Prostate gland (tissue), 2 donors: ENCODE measurements at places on chromosomes 2 and 18.

GRCh38 chr2:196966061-196966460 is 39.6 kb upstream of the PGAP1 start:
- DNase-seq = no peak

GRCh38 chr2:85889627-85890281 is 964 bp upstream of the ST3GAL5 start:
- no peak for DNase-seq

- DNase-seq = no peak
Measured at GRCh38 chr2:72946466-72946865, 29.1 kb downstream of the EMX1 start.

- no peak for DNase-seq
Measured at GRCh38 chr2:150339282-150339681, 148.2 kb downstream of the RND3 start.

- DNase-seq = no peak
Measured at GRCh38 chr18:48813321-48813720, 137.4 kb downstream of the SMAD7 start.

GRCh38 chr2:5520463-5520972 is 171.7 kb upstream of the SOX11 start:
- no peak for DNase-seq

GRCh38 chr2:176395273-176395854 is 126.1 kb downstream of the MTX2 start:
- no peak for DNase-seq

- no peak for DNase-seq
Measured at GRCh38 chr2:23691565-23691964, 235.4 kb downstream of the ATAD2B start.

DNA sequence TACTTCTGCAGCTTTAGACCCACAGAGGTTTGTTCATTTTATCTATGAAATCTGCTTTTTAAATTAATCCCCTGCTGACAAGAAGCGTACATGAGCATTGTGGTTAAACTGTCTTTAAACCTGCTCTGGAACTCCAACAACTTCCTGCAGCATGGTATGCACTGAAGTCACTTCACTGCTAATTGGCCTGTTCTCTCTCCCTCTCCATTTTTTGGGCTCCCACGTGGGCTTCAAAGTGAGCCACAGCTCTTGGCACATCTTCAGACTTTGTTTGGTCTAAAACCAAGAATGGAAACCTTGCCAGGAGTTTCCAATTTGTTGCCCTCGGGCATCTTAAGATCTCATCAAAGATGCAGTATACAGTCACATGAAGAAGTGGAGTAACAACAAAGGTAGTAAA is 311.4 kb downstream of the LRRTM1 start:
- no peak for DNase-seq

DNA sequence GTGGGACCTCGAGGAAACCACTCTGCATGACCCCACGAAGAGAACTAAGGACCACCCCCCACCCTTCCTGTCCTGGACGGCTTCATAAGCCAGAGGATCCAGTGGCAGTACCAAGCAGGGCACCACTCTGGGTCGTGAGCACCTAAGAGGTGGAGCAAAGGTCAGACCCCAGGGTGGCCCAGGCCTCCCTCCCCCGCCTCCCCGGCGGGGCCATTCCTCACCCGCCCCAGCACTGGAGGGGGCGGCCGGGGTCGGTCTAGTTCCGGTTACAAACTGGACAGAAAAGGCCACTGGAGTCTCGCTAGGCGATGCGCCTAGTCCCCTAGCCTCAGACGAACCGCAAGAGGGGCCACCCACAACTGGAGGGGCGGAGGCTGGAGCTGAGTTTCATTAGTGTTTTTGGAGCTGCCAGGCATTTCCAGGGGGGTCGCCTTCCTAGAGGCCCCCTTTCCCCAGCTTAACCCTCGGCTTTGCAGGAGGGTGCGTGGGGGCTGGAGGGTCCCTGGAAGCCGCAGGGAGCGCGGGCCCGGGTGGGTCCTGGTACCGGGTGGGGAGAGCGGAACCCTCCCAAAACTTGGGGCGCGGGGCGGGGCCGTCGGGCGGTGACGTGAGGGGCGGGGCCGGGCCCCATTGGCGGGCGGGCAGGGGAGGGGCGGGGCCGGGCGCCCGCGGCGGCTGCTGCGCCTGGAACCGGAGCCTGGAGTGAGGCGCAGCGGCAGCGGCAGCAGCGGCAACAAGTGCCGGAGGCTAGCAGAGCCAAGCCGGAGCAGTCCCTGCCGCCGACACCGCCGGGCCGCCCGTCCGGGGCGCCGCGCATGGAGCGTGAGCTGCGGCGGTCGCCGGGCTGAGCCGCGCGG is at the start of gene B3GNT2:
B3GNT2 (plus strand) TSS at position 695 of the 857 bp plus-strand sequence. CDS start 26,106 bp downstream, outside the sequence.
- peak; percentile 80 for DNase-seq

DNA sequence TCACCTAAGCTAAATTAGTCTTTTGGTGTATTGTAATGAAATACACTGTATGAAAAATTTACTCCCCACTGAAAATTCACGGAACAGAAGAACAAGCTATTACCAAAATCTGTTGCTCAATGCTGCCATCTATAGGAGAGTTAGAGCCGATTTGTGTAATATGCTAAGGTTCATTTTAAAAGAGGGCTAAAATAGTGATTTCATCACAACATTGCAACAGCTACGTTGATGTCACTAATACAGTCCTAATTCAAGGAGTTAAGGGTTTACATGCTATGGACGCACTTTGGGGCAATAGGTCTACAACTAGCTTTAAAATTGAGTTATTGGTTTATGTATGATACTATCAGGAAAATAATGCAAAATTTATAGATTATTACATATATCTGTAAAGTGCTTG is 3.0 kb upstream of the IRS1 start:
- peak; percentile 44 for DNase-seq

GRCh38 chr2:240411261-240412160 is 24.0 kb upstream of the GPC1 start:
- no peak for DNase-seq

GRCh38 chr2:68196120-68196716 is 38.5 kb downstream of the PNO1 start:
- peak; percentile 25 for DNase-seq

DNA sequence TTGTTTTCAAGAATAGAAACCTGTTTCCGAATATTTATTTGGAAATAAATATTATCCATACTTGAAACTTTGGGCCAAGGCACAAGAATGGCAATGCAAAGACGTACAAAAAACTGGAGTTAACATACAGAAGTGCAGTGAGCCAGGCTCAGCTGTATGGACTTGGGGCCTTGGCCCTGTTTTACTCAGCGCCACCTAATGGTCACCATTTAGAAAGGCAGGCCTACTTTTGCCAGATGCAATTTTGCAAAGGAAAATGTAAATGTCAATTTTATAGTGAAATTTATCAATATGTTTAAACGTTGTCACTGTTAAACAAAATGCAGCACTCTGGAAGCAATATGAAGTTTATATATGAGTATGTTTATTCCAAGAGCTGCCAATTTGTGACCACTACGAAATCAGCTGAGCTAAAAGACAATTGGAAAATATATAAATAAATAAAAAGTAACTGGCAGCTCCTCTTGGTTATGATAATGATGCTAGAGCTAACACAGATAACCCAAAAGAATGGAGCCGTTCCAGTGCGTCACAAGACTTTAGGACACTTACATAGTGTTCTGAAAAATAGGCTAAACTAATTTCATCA is 155.0 kb downstream of the ARHGAP15 start:
- DNase-seq = no peak

DNA sequence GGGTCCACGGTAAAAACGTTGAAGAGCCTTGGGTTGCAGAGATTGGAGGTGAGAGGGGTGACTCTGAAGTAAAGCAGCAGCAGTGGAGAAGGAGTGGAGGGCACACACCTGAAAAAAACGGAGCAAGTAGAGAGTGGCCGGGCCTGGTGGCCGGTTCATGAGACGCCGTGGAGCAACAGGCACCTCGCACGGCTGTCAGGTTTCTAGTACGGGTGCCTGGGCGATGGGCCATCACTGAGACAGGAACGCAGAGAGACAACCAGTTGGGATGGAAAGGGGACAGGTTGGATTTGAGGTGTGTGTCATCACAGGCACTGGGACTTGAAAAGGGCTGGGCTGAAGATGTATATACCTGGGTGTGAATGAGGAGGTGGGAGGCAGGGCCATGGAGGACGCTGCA is 104.2 kb downstream of the MTCL1 start:
- DNase-seq = no peak

- DNase-seq = no peak
Measured at GRCh38 chr2:148967578-148967977, 70.9 kb upstream of the LYPD6B start.

DNA sequence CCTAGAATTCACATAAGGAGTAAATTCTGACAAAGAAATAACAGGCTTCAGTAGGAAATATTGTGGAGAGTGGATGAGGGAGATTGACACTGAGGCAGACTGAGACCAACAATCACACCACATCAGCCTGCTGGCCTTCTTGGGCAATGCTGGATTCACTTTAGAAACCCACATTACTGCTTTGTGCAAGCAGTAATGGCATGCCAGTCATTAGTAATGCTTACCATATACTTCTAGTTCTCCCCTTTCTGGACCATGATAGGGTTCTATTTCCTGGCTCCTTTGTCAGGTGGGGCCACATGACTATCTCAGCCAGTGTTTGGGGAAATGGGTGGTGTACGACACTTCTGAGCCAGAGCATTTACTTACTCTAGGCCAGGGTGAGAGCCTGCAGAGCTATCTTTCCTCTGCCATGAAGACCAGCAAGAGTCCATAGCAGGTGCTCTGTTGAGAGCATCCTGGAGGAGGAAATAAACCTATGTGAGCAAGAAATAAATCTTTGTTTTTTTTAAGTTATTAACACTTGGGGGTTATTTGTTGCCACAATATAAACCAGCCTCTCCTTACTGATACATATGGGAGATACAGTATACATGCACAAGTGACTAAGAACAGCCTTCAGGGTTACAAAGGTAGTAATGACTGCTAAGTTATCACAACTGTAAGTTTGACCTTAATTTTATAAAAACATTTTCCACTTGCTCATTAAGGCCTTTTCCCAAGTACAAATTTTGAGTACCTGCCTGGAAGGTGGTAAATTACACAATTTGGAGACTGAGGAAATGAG is 89.3 kb upstream of the TANK start:
- DNase-seq = no peak

DNA sequence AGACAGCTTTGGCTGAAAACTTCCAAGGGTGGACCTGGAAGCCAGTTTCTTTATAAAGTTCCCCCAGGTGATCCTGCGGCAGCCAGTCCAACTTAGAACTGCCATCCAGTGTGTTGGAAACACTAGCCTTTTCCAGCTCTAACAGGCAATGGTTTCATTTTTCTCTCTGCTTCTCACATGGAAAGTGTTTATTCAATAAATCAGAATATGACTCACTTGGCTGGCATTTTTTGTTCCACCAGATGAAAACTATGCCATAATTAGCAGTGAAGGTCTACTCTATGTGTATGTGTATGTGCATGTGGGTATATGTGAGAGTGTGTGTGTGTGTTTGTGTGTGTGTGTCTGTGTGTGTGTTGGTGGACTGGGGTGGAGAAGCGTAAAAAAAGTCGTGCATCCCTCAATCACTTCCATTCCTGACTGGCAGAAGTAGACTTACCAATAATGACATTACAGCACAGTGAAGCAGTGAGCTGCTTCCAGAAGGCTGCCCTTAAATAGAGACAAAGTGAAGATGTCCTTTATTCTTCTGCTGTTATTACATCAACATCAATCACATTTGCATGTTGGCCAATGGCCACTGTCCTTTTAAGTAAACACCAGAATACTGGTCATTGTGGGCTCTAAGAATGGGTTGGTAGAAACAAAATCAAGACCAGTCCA is 90.9 kb upstream of the SETBP1 start:
- DNase-seq = peak; percentile 8

- peak; percentile 16 for DNase-seq
Measured at GRCh38 chr2:191150600-191151330, at the start of gene STAT4. STAT4 (minus strand) TSS chr2:191150994; CDS start chr2:191148203, 2,791 bp downstream.

- DNase-seq = no peak
Measured at GRCh38 chr2:47313141-47313691, 89.7 kb upstream of the MSH2 start.

DNA sequence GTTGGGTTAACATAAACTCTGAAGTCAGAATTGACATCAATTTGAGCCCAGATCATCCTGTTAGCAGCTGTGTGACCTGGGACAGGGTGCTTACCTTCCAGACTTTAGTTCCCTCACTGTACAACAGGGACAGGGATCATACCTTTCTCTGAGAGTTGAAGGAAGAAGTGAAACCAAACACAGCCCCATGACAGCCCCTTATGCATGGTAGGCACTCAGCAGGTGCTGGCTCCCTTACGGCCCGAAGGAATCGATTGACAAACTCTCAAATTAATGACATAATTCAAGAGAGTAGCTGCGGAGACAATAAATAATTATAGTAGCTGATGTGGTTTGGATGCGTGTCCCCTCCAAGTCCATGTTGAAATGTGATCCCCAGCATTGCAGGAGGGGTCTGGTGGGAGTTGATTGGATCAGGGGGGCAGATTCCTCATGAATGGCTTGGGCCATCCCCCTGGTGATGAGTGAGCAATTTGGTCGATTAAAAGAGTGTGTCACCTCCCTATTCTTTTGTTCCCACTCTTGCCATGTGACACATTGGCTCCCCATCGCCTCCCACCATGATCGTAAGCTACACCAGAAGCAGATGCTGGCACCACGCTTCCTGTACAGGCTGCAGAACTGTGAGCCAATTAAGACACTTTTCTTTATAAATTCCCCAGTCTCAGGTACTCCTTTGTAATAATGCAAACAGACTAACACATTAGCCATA is 72.4 kb downstream of the ODC1 start:
- DNase-seq = no peak

- no peak for DNase-seq
Measured at GRCh38 chr2:207683879-207684627, 27.4 kb upstream of the CCNYL1 start.

- DNase-seq = no peak
Measured at GRCh38 chr2:69041214-69041613, 28.2 kb downstream of the ANTXR1 start.

DNA sequence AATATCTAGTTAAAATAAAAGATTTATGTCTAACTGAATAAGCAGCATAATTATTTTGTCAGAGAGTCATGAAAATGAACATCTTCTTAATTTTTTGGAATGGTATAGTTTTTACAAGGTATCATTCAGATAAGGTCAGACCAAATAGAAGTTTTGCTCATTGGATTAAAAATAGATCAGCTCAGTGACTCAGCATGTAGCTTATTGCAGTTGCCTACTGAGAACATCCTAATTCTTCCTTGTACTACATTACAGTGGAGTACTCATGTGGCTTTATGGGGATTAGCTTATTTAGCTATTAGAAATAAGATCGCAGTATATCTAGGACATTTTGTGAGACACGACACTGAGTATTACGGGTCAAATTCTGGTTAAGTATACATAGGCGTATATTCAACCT is 38.2 kb upstream of the PPM1B start:
- no peak for DNase-seq

GRCh38 chr18:44853430-44853829 is 172.7 kb downstream of the SETBP1 start:
- DNase-seq = no peak

DNA sequence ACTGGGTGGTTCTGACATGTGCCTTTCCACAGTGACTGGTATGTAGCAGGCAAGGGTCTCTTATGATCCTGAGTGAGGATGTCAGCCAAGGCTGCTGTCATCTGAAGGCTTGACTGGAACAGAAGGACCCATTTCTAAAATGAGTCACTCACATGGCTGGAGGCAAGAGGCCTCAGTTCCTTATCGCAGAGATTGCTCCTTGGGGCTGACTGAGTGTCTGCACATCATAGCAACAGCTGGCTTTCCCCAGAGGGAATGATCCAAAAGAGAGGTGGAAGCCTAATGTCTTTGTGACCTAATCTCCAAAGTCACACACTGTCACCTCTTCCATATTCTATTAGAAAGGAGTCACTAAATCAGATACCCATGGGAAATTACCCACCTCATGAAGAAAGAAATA is 114.0 kb downstream of the NEDD4L start:
- no peak for DNase-seq
